A549 (cell line): ENCODE measurements at places on chromosomes 3 and 15.
A peak's percentile ranks its signal among the peaks of the same experiment; 100 is the strongest.

DNA sequence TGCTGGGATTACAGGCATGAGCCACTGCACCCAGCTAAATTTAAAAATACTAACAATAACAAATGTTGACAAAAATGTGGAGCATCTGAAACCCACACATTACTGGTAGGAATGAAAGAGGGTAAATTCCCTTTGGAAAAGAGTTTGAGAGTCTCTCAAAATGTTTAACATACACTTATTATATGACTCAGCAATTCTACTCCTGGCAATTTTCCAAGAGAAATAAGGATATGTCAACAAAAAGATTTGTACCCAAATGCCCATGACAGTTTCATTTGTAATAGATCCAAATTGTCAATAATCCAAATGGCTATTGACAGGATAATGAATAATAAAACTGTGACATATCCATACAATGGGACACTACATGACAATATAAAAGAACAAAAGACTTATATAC, 9.0 kb downstream of the HCLS1 start:
- DNase-seq = no peak

DNA sequence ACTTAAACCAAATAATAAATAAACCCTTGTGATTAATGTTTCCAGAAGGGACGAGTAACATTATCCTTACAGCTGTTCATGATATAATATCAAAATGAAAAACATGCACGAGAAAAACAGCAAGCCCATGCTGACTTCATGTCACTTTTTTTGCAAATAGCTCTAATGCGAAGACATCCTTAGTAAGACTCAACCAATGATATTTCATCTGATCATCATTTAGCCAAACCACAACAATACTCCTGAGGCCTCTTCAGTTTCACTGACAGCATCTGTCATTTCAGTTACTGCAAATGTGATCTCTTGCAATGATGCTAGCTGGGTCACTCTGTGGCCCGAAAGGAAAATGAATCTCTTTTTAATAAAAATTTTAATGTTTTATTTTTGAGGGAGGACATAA, 74.0 kb downstream of the POLR2M start:
- DNase-seq = no peak

DNA sequence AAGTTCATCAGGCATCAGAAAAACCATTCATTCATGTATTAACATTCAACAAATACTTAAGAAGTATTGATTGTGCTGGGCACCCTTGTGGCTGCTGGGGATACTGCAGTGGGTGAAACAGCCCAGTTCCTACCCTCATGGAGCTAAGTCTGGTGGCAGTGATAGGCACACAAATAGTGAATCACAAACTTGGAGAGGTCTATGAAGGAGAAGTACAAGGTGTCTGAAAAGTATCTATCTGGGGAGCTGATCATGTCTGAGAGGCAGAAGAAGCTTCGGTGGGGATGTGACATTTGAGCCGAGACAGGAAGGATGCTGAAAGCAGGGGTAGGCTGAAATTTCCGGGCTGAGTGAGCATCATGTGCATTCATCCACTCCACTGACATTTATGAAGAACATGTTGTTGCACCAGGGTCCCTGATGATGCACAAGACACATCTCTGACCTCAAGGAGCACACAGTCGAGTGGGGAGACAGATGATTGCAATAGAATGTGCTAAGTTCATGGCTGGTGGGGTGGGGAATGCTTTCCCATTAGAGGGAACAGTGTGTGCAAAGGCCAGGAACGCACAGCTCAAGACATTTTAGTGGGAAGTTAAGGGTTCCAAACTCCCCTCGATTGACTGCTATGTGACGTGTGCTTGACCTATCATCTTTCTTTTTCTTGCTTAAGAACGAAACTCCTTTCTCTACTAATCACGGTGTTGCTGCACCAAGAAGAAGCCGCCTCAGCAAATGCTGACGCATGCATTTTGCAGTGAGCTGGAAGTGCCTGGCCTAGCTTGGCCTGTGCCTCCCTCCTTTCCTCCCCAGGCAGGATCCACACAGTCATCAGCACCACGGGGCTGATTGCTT, 309.1 kb upstream of the ICE2 start:
- no peak for DNase-seq

DNA sequence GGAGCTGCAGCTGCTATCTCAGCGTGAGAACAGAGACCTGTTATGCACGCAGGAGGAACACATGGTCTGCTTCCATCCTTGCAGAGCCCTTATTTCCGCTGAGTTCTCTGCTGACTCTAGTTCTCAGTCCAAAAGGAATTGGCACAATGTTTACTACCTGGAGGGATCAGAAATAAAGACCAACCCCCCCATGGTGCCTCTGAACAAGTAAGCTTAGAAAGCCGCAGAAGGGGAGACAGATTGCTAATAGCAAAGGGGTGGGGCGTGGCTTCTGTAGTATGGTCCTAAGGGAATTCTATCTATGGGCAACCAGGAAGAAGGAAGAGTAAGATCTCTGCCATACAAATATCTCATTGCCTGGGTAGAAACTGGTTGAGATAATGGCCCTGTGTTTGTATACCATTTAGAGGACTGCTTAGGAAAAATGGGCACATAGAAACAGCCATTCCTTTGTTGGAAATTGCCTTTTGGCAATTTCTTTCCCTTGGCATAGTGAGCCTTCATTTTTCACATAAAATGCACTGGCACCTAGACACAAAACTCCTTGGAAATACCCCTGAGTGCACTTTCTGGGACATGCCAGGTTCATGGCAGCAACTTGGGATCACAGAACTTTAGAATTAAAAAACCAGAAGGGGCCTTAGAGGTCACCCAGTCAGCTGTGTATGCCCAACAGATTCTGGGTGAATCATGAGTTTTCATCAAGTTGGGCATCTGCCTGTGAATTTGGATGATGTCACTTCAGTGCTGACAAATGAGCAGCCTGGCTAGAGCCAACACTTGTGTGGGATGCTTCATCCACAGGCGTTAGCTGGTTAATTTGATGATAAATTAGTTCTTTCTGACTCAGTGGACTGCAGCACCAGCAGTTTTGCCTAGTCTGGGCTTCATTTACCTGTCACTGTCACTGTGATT, 57.4 kb upstream of the STXBP5L start:
- DNase-seq = no peak

DNA sequence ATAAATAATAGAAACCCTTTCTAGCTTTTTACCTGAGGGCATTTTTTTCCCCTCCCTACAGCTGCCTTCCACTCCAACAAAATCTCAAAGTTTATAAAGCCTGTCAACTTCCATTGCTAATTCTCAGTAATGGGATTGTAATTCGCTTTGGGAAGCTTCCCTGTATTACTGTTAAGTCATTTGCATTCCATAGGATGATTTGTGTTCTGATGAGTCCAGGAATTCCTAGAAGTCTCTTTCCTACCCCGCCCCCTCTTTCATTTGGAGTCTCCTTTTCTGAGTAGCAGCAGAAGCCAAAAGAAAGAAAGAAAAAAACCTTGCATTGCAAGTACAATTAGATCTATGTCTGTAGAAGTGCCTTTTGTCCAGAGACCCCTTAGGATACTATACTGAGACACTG, 1033.3 kb downstream of the IGSF11 start:
- no peak for DNase-seq

- no peak for DNase-seq
These were observed 34.7 kb upstream of the ZPLD1 start for GRCh38 chr3:102400142-102400541.

DNA sequence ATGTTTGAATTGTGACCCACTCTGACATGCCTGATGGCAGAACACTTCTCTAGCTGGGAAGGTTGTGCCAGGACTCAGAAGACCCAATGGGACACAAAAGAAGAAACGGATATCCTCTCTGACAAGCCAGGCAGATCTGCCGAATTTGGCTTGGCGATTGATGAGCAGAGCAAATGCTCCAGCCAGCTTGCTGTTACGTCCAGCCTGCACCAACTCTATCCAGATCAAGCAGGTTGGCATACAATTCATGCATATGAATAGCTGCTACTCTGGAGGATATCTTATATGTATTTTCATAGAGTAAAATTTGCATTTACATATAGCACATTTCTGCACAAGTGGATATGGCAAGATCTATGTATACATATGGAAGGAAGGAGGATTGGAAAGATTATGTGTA, 102.8 kb downstream of the PEX5L start:
- no peak for DNase-seq

GRCh38 chr3:138946663-138947494, at the start of the genes FOXL2 and FOXL2NB:
Gene FOXL2 (minus strand): TSS chr3:138947137. CDS start chr3:138946722, 415 bp downstream.
Gene FOXL2NB (plus strand): TSS chr3:138947217. CDS start chr3:138947365, 148 bp downstream.
- DNase-seq = peak; percentile 67

- DNase-seq = no peak
These were observed 38.1 kb upstream of the IQSEC1 start for GRCh38 chr3:13111173-13111872.

GRCh38 chr3:124761250-124761796, 31.1 kb downstream of the UMPS start:
- peak; percentile 68 for DNase-seq

- DNase-seq = no peak
These were observed 1.5 kb upstream of the CA12 start for GRCh38 chr15:63382966-63383710.

GRCh38 chr3:155757577-155757976, 12.7 kb upstream of the PLCH1 start:
- no peak for DNase-seq
